ENCODE measurements at places on chromosomes 5 and 9.

- no peak for DNase-seq
Observed at GRCh38 chr5:62814991-62815390, 236.4 kb downstream of the LRRC70 start.

- no peak for DNase-seq
Observed at GRCh38 chr5:174744896-174745295, 20.5 kb downstream of the MSX2 start.

- no peak for DNase-seq
Observed at GRCh38 chr9:107008011-107008410, 145.0 kb downstream of the ZNF462 start.

DNA sequence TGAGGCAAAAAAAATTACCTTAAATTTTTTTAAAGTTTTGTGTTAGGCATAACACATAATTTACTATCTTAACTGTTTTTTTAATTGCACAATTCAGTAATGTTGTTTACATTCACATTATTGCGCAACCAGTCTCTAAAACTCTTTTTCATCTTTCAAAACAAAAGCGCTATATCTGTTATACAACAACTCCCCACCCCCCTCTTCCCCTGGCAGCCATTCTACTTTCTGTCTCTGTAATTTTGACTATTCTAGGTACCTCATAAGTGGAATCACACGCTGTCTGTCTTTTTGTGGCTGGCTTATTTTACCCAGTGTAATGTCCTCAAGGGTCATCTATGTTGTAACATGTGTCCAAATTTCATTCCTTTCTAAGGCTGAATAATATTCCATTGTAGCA lies 241.5 kb upstream of the DMRT1 start:
- no peak for DNase-seq

GRCh38 chr5:82147860-82148573 lies 130.1 kb downstream of the RPS23 start:
- DNase-seq: no peak

DNA sequence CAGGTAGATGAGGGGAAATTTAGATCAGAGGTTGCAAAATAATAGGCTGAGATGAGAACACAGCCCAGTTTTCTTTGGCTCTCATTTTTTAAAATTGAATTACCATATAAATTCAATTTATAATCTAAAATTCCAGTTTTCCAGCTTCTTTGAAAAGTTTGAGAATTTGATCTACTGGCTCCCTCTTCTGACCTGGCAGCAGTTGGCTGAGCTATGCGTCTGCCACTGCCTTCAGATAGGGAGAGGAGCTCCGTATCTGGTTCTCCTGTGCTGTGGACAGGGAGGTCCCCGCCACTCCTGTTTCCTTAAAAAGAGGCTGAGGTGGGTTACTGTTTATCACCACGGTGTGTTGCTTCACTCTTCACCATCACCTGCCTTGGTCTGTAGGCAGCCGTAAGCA lies 103.7 kb downstream of the ARHGAP26 start:
- DNase-seq: no peak

DNA sequence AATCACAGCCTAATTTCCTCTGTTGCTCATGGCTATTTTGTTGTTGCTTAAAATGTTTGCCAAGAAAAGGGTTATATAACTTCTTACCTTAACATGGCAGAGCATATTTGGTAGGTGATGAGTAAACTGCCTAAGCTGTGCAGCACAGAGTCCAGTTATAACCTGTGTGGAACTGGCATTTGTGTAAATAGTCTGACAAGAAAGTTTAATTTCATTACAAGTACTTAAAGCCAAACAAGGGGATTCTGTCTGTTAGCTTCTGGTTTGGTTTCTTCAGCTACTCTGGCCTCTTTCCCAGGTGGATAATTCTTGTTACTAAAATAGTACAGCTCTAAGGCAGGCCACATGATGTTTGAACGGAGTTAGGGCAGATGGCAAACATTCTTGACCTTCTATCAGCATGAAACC lies 72.2 kb downstream of the PTCD2 start:
- no peak for DNase-seq

DNA sequence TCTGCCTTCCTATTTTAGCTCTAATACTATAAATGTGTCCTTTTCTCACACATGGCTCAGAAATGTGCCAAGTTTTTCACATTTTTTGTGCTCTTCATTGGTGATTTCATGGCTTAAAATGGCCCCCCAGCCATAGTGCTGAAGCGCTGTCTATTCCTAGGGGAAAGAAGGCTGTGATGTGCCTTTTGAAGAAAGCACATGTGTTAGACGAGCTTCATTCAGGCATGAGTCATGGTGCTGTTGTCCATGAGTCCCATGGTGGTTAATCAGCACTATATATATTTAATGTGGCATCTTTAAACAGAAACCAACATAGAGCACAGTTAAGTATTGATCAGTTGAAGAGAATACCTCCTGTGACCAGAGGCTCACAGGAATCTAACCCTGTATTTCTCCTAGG lies 55.8 kb downstream of the PDE8B start:
- no peak for DNase-seq

DNA sequence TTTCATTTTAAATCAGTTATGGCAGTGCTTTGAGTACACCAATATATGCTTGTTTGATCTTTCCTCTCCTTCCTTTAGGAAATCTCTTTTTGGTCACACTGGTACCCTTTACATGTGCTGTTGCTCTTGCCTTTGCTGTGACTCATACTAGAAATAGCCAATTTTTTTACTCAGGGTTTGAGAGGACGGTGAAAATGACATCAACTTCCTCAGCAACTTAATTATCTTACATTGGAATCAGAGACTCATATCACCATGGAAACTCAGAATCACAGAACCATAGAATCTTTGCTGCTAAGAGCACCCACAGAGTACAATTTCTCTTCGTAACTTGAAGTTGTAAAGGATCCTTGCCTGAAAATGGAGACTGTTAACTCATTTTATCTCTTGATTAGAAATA lies 13.8 kb upstream of the ZNF300 start:
- DNase-seq: no peak

DNA sequence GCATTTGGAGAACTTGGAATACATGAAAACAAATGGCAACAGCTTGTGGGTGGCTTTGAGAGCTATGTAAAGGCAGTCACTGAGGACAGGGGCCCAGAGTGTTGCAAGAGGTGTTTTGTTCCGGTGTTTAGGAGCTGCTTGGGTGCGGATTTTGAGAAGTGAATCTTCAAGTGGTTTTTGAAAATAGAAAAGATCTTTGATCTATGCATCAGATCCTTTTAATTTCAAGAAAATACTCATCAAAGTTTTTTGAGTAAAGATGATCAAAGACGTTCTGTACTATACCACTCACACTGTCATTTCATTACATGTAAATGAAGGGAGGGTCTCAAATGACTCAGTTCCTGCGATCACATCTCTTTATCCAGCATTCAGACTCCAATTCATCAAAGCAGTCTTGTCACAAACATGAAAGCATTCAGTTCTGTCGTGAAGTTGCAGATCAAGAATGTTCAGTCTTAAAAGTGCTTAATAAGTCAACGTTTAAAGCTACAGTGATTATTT lies 112.5 kb downstream of the WDR41 start:
- no peak for DNase-seq

- DNase-seq: no peak
Observed at GRCh38 chr5:127555826-127556225, 38.4 kb downstream of the PRRC1 start.

DNA sequence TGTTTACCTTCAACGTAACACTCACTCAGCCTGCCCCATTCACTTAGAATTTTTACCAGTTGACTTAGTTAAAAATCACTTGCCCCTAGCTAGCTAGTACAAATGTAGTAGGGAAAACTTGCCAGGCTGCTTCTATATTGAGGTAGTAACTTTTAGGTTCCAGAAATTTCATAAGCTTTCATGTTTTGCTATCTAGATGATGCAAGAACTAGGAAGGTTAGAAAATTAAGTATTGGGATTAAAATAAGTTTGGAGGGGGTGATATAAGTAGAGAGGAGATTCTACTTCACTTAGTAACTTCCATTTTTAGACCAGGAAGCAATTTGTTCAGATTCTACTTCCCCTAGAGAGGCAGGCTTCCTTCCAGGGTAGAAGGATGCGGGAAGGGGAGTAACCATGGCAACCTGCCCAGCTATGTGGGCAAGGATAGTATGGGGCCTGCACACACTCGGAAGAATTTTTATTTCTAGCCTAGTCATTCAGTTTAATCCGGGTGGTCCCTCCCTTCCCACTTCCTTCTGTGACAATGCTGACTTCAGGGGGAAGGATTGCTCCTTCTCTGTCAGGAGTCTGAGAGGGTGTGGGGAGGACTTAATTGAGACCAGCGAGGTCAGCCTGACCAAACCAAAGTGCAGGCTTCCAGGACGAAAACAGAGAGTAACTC lies 4.2 kb downstream of the DAB2 start:
- DNase-seq: no peak

DNA sequence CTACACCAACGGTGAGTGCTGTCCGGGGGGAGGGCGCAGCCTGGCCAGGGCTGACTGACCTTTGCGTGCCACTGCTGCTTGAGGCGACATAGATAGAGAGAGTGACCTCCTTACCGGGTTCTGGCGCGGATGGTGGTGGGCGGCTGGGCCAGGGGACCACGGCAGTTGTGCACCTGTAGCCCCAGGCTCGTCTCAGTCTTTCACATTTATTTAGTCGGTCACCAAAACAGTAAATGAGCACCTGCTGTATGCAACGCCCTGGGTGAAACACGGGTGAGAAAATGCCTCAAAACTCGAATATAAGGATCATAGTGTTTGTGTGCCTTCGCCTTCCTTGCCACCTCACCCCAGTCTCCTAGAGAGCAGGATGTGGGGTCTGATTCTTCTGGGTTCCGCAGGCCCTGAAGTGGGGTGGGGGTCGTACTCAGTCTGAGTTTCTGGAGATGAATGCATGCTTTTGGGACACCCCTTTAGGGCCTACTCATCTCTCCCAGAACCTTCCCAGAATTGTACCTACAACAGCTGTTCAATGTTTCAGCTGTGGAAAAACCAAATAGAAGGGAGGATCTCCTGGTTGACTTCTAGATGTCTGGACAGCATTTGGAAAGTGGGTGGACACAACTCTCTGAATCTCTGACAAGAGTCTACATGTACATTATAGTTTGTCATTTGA lies 714 bp downstream of the SEC24A start:
- DNase-seq: no peak

DNA sequence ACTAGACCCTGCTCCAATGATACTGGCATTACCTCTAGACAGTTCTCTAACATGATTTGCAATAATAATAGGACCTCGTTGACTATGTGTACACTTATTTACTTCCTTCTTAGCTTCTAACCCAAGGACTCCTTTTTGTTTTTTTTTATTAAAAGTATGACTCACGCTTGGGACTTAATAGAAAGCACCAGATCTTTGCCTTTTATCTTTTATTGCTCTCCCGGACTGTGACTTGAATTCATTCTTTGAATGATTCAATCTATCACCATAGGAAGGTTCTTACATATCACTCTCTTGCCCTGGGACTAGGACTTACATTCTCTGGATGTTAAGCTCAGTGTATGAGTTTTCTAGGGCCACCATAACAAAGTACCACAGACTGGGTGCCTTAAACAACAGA lies 9.0 kb downstream of the C9 start:
- DNase-seq: no peak

DNA sequence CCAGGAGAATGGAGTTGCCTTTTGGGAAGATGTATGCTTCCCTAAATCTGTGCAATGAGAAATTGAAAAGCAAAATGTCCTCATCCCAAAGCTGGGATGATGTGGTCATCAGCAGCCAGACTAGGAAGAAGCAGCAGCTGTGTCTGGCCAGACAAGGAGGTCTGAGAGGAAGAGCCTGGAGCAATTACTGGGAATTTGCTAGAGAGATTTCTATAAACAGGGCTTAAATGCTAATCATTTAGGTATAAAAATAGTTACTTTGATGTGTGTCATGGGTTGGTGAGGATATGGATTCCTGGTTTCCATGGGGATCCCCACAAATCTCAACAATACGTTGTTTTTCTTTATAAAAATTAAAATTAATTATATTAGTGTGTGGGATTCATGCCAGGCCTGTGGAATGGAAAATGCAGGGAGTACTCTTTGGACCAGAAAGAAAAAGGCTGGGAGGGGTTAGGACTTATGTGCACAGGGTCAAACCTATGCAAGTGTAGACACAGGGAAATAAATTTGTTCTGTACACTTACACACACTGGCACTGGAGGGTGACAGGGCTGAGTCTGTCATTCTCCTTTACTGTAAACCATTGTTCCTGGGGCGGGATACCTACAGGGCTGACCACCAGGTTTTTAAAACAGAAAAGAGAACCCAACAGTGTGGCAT lies 58.7 kb upstream of the TRPC7 start:
- DNase-seq: no peak

GRCh38 chr5:151757233-151758140 lies 944 bp downstream of the ATOX1 start:
- peak; percentile 36 for DNase-seq
